Activated T-helper 1 cell treated with anti-CD3 and anti-CD28 coated beads, Interleukin-12 subunit alpha, Interleukin-12 subunit beta, Interleukin-2, Interleukin-4 antibody, amounts not matched to agents 30 ng/mL and 10 ng/mL and 1 ng/mL, durations not matched to agents 14 hours and 24 hours and 36 hours (primary cell): ENCODE measurements at places on chromosomes 2 and 18.

DNA sequence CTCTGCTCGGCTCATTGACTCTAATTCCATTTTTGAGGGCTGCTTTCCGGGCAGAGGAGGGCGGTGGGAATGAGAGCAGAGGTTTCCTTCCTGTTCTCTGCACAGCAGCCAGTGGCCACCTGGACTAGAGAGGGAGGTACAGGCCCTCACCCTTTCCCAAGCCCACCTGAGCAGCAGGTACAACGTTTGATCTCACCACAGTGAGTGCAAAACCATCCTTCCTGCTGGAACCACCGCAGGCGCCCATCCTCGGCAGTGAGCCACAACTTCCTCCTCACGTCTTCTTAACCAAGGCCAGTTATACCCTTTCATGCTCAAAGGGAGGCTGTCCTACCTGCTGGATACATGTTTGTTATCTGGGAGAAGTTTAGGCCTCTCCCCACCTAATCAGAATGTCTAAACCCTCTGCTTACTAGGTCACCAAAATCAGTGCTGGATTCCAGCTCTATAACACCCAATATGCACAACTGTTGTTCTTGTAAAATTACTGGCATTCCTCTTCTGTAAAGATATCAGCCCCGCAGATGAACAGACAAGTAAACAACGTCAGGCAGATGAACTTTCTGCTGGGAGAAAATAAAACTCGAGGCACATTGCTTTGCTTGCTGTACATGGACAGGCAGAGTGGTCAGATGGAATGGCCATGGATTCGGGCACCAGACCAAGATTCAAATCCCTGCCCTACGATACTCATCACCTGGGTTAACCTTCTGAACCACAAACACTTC lies 191.4 kb downstream of the SH3RF3 start:
- H3K27ac ChIP-seq, result no peak overlapping the region
- H3K4me1 ChIP-seq, result no peaks in the 10 kb centered on the region
- DNase-seq, result no peak
- no peaks in the 10 kb centered on the region for H3K36me3 ChIP-seq

- no peak within 1 kb of the TSS for H3K27ac ChIP-seq
- no peak within 1 kb of the TSS for H3K4me3 ChIP-seq
- H3K36me3 ChIP-seq, result no peaks in the 10 kb centered on the region
- peaks cover 8% of the 10 kb centered on the region for H3K27me3 ChIP-seq
Observed at GRCh38 chr2:232539298-232540231, at the start of gene CHRNG. Gene CHRNG (plus strand): TSS chr2:232539692. CDS start chr2:232539748, 56 bp downstream.

- H3K27me3 ChIP-seq, result peaks cover 3% of the 10 kb centered on the region
- no peak for DNase-seq
- H3K27ac ChIP-seq, result no peak overlapping the region
- H3K36me3 ChIP-seq, result no peaks in the 10 kb centered on the region
- H3K4me1 ChIP-seq, result peaks cover 5% of the 10 kb centered on the region
- H3K4me3 ChIP-seq, result no peak overlapping the region
Observed at GRCh38 chr2:39546937-39547336, 109.9 kb upstream of the MAP4K3 start.

DNA sequence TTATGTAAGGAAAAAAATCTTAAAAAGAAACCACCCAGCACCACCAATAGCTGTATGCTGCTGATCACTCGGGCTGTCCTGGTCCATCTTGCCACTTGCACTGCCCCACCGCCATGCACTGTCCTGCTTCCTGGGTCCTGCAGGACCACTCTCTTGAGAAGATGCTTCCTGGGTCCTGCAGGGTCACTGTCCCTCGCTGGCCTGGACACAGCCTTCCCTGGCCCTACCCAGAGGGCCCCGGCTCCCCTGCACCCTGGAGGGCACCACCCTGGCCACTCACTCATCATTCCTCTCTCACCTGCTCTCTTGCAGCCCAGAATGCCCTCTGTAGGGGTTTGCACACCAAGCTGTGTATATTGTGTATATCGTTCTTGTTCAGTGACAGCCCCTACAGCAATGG lies 2.4 kb upstream of the OTOS start:
- DNase-seq, result no peak
- H3K36me3 ChIP-seq, result no peaks in the 10 kb centered on the region
- H3K27me3 ChIP-seq, result peaks cover 9% of the 10 kb centered on the region

GRCh38 chr2:11090187-11090586 lies 65.1 kb upstream of the SLC66A3 start:
- DNase-seq, result no peak
- H3K36me3 ChIP-seq, result no peaks in the 10 kb centered on the region
- H3K27ac ChIP-seq, result no peak overlapping the region
- H3K27me3 ChIP-seq, result peaks cover 32% of the 10 kb centered on the region
- H3K4me3 ChIP-seq, result no peak overlapping the region
- no peaks in the 10 kb centered on the region for H3K4me1 ChIP-seq
